ENCODE measurements at places on chromosomes 11 and 22. TPM values are rescaled to one million over a fixed set of nuclear protein-coding genes. Genes with fewer than 3 reads are reported as not detected.

DNA sequence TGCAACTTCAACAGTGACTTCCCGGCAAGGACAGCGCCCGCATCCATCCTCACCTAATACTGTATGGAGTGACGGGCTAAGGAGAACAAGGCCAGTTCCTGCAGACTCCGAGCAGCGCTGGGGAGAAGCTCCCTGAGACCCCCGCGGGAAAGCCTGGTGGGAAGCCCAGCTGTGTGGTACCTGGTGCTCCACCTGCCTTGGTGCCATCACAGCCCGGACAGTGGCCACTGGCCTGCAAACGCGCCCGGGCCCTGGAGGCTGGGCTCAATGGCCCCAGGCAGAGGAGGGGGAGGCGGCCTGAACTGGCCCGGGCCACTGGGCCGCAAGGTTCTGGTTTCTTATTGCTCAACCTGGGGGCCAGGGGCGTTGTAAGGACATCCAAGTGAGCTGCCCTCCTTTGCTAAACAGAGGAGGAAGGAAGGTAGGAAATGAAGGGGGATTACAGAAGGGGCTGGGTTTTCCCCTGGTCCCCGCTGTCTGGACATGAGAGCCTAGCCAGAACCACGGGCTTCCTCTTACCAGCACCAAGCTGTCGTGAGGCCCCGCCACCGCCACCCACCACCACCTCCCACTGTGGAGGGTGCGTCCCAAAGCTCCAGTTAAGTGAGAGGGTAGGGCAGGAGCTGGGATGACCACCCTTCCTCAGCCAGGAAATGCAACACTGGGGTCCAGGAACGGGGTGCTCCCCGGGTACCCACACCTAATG is 8.5 kb upstream of the CDC42BPG start:
- peaks cover 91% of the 10 kb centered on the region for H3K4me1 ChIP-seq
- no peaks in the 10 kb centered on the region for H3K27me3 ChIP-seq
- DNase-seq, result peak; percentile 86
- H3K27ac ChIP-seq, result peak overlapping the region; percentile 98
- H3K4me3 ChIP-seq, result no peak overlapping the region

- H3K36me3 ChIP-seq, result no peaks in the 10 kb centered on the region
- DNase-seq, result no peak
- H3K4me3 ChIP-seq, result peak overlapping the region; percentile 88
- peak overlapping the region; percentile 87 for H3K27ac ChIP-seq
- no peaks in the 10 kb centered on the region for H3K27me3 ChIP-seq
- H3K4me1 ChIP-seq, result peaks cover 34% of the 10 kb centered on the region
Measured at GRCh38 chr11:120335556-120335907, 681 bp upstream of the ARHGEF12 start.

GRCh38 chr11:36023922-36024321 is 80.1 kb downstream of the LDLRAD3 start:
- H3K27ac ChIP-seq, result no peak overlapping the region
- no peaks in the 10 kb centered on the region for H3K4me1 ChIP-seq
- H3K36me3 ChIP-seq, result no peaks in the 10 kb centered on the region

GRCh38 chr11:6941970-6942369 is 15.7 kb downstream of the ZNF215 start:
- DNase-seq, result no peak
- H3K4me3 ChIP-seq, result no peak overlapping the region
- H3K27ac ChIP-seq, result no peak overlapping the region
- H3K4me1 ChIP-seq, result no peaks in the 10 kb centered on the region
- H3K27me3 ChIP-seq, result no peaks in the 10 kb centered on the region

DNA sequence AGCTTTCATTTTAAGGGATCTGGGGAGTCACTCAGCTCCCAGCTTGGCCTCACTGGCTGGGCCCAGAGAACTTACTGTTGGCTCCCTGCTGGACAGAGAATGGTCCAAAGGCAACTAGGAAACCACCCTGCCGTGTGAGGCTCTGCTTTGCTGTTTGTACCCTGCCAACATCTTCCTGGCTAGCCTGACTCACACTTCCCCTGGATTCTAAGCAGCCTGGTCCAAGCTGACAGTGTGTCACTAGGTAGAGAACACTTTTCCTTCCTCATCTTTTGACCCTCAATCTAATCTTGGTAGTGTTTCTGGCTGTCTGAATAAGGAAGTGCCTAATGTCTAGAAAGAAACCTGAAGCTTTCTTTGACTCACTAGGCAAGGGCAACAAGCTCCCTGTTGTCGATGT is 76.7 kb downstream of the FAR1 start:
- no peak overlapping the region for H3K27ac ChIP-seq
- no peaks in the 10 kb centered on the region for H3K27me3 ChIP-seq
- no peaks in the 10 kb centered on the region for H3K4me1 ChIP-seq

DNA sequence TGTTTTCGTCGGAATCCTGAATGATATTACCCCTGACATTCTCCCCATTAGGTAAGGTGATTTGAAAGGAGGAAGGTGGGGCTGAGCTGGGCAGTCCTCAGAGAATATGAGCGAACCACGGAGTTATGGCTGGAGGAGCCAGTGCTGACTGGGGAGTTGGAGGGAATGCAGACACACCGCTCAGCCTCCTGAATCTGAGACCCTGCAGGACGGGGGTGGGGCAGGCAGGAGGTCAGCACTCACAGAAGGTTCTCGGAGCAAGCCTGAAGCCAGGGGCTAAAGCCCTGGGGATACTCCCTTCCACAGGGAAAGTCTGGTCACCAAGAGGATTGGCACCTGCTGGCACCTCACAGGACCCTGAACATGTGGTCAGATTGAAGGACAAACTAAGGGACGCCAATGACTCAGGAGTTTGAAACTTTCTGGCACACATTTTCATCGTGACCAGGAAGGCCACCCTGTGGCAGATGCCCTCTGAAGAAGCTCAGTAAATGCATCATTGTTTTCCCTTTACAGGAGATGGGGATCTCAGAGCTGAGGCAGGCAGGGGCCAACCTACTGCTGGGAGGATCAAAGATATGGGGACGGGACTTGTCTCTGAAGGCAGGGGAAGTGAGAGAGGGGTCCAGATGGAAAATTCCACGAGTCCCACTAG is 26.9 kb upstream of the FCHSD2 start:
- peaks cover 33% of the 10 kb centered on the region for H3K4me1 ChIP-seq
- peak; percentile 35 for DNase-seq
- H3K27me3 ChIP-seq, result no peaks in the 10 kb centered on the region
- no peaks in the 10 kb centered on the region for H3K36me3 ChIP-seq
- H3K27ac ChIP-seq, result no peak overlapping the region

GRCh38 chr11:74485868-74486267 is 7.7 kb downstream of the LIPT2 start:
- H3K4me3 ChIP-seq, result no peak overlapping the region
- H3K27ac ChIP-seq, result no peak overlapping the region
- H3K4me1 ChIP-seq, result no peaks in the 10 kb centered on the region

ASCC2 gene
- 34.1 TPM for polyA plus RNA-seq

CBY1 gene
- 24.6 TPM for polyA plus RNA-seq

PLCB3 gene
- polyA plus RNA-seq, result 4.4 TPM

Measured in spleen (tissue), 13 donors.